ENCODE measurements at places on chromosomes 3 and 15. TPM values are rescaled to one million over a fixed set of nuclear protein-coding genes. Genes with fewer than 3 reads are reported as not detected.

GRCh38 chr15:26866298-26867199 is at the start of gene GABRA5:
GABRA5 (plus strand) TSS chr15:26867062; CDS start chr15:26869249, 2,187 bp downstream.
- no peak for DNase-seq

DNA sequence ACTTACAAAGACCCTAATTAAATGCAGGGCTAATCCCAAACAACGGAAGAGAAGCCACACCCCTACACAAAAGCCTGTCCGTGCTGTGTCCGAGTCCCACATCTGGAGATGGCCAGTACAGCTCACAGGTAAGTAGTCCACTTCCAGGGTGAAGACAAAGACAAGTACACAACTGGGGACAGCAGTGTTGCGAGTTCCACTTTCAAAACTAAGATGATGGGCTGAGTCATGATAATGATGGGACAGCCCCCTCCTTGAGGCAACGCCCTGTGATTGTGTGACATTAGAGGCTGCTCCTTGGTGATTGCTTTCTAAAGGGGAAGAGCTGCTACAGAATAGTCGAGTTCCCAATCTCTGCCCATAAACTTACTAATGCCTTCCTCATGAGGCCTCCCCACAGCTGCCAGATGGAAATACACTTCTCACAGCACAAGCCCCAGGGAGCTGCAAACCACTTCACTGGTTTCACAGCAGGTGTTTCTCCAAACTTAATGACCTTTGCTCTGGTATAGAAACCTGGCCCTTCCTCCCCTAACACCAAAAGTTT is 27.6 kb downstream of the RFT1 start:
- DNase-seq: no peak

DNA sequence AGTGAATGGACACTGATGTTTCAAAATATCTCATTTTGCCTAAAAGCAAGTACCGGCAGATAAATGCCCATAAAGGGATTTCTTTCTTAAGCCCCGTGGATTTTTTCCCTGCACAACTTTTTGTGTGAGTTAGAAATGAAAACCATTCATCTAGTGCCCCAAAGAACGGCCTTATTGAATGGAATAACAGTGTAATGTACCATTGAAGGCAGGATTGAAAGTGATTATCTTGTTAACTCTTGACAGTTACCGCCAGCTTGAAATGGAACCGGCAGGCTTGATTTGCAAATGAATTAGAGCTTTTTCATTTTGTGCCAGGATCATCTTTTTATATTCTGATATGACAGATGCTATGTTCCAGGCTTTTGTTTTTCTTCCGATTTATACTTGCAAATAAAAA is 162.2 kb downstream of the RSRC1 start:
- no peak for DNase-seq

GRCh38 chr15:29784413-29784812 is 37.9 kb downstream of the TJP1 start:
- no peak for DNase-seq

DNA sequence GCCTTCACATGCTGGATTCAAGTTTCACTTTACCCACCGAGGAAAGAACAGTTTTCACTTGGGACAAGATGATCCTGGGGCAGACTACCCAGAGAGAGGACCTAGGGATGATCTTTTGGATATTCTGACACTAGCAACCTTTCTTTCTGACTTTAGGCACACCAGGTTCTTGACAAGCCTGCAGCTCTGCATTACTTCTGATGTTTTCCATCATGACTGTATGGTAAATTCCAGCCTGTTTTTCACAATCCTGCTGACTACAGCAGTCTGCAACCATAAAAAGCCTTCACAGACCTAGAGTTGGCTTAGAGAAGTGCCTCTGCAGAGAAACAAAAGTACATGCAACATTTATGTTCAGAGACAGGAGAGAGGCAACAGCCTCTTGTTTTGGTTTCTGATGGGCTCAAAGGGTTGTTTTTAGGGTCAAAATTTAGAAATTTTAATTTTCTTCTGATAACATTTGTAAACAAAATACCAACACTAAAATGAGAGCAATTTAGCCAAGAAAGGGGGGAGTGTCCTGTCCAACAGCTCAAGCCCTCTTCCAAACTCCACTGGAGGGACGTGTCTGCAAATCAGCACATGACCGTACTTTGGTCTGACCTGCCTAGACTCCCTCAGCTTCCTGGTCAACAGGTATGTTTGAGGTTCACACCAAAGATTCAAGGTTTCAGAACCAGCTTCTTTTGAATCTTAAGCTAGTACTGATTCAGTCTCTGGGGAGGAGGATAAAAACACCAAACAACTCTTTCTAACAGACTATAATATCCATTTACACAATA is 799 bp downstream of the ABI3BP start:
- DNase-seq: peak; percentile 14

DNA sequence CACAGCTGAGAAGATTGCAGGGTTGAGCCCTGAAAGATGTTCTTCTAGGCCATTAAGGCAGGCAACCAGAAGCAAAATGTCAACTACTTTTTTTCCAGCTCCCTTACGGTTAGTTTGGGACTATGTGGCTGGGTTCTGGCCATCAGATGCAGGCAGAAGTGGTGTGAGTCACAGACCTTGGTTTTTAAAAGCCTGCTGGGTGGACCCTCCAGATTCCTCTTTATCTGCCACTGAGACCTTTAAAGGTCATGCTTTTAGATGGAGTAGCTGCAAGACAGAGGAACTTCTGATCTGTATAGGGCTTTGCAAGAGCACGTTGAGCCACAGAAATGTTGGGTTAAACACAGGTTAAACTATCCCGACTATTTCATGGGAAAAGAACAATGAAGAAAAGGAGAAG is 102.9 kb downstream of the CHST2 start:
- no peak for DNase-seq

DNA sequence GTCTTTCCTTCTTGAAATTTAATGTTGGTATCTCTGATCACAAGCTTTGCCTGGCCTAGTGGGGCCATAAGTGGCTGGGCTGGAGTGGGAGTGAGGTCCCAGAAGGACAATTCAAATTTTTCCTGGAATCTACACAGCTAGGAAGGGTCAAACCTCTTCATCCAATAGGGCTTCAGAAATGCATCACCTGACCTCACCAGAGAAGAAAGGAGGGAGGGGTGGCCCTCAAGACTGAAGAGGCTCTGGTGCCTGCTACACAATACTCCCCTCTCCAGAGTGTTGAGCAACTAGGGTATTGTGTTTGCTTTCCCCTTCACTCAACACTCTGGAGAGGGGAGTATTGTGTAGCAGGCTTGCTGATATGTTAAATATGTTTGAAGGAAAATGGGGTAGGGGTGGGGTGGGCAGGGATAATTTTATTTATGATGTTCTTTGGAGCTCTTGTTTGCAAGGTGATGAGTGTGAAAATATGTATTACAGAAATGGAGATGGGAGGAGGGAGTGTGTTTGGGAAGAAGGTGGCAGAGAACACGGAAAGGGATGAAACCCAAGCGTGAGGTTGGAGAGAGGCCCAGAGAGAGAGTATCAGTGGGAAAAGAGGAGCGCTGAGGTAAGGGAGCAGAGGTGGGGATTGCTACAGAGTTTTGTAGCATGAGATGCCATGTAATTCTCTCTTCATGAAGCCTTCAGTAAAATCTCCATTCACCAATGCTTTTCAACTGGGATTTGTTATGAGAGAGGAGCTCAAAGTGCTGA is 5.7 kb upstream of the KLHL24 start:
- peak; percentile 19 for DNase-seq

DNA sequence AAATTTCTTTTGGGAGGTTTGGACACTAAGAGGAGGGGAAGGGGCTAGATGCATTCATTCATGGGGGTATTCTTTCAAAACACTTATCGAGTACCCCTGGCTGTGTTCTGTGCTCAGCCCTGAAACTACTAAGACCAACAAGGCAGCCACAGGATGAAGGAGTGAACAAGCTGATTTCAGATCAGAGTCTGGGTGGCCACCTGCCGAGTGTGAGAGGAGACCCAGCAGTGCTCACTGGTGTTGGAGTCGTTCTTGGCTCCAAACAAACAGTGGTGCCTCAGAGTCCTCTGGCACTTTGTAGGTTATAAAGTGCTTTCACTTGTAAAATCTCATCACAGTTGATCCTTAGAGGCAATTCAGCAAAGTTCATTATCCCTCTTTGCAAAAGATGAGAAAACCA is 48.8 kb upstream of the CMTM8 start:
- no peak for DNase-seq

DNA sequence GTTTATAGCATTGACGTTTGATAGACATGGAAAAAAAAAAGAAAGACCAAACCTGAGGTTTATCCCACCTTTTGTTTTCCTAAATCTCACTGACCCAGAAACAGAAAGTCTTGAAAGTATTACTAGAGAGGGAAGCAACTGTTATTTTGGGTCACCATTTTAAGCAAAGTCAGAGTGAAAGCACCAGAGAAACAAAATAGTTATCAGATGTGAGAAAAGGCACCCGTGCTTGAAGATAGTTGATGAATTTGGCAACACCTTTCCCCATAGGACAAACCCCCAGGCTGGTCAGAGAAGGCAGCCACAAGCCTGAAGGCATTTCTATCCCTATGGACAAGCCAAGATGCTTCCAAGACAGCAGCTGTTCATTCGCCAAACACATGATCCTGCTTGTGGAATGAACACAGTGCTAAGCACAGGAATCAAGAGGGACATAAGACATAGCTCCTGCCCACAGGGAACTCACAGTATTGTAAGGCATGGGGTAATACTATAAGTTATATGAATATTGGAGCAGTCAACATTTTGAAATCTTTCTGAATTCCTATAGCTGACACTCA is 170.9 kb downstream of the ERC2 start:
- no peak for DNase-seq

DNA sequence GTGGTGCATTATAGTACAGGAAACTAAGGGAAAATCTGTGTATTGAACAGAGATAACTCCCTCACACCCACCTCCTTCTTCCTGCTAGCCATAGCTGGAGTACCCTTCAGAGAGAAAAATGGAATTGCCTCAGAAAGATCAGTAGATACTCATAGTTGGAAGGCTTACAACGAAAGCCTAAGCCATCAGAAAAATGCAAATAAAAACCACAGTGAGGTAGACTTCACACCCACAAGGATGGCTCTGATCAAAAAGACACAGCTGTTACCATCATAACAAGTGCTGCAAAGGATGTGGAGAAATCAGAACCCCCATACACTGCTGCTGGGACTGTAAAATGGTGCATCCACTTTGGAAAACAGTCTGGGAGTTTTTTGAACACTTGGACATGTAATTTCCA is 7.4 kb upstream of the DLG1 start:
- no peak for DNase-seq

DNA sequence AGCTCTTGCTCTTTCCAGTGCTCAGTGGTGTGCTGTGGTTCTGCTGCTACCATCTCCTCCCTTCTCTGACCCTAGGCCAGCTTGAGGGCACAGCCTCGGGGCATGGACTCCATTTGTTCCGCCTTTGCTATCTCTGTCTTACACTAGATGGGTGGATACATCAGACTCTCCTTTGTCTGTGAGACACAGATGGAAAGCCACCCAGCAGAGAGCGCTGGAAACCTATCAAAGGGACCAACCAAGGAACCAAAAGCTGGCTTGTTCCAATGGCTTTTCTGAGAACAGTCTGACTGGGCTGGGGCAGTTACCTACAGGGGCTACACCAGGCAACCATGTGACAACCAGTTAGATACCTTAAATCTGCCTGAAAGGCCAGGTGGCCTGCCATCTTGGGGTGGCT is 63.8 kb downstream of the NPTN start:
- DNase-seq: no peak

DNA sequence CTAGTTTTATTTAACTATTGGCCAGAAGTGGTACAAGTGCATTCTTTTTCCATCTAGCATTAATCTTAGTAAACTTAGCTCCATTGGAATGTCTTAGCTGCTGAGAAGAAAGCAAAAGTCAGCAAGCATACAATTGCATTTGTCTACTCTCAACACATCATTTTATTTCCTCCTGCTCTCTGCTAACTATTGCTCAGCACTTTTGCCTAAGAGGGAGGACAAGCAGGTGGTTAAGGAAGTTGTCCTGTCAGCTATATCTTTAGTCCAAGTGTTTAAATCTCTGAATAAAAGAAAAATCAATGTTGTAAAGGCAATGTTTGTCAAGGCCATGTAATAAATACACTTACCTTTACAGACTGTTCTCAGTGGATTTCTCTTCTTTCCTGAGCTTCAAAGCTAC is 51.0 kb downstream of the FHIT start:
- DNase-seq: no peak

- DNase-seq: peak; percentile 72
Measured at GRCh38 chr3:126540342-126540849, 16.4 kb downstream of the CHST13 start.

- DNase-seq: no peak
Measured at GRCh38 chr15:38531509-38531908, 33.1 kb downstream of the RASGRP1 start.

DNA sequence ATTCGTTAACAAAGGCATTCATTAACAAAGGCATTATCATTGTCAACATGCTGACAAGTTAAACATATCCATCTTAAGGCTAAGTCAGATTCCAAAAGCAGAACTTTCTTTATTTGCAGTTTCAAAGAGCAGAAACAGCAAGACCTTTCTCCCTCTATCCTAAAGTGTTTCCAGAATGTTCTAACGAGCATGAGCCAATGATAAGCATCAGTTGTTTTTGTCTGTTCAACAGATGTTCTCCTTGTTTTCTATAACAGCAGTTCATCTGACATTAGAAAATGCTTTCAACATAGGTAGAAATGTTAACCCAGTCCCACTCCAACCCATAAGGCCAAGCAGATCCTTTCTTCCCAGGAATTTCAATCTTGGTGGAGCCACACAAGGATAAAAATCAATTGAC is 77.6 kb upstream of the POMGNT2 start:
- no peak for DNase-seq

DNA sequence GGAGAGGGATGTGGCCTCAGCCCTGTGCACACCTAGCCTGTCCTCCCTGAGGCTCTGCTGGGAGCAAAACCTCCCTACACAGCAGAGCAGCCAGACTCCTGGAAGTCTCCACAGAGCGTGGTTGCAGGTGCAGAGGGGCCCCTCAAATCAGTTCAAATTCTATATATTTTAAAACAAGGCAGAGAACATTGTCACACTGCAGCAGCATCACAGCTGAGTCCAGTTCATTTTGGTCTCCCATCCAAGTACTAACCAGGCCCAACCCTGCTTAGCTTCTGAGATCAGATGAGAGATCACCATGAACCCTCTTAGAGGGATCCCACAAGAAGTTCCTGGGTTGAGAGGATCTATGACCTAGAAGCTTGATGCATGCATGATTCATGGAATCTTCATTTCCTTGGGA is 331.0 kb upstream of the RGMA start:
- DNase-seq: no peak

- DNase-seq: no peak
Measured at GRCh38 chr3:171251835-171252234, 208.4 kb downstream of the TNIK start.

GRCh38 chr15:39680868-39681267 is 100.0 kb downstream of the THBS1 start:
- DNase-seq: no peak

GRCh38 chr3:106813742-106814141 is 563.5 kb upstream of the CCDC54 start:
- no peak for DNase-seq

Gene DOCK3
- total RNA-seq: 15.2 TPM

Gene QRICH1
- total RNA-seq: 84.8 TPM

Gene SI
- total RNA-seq: not detected

Gene TLR9
- 0.30 TPM for total RNA-seq

Gene SNX22
- total RNA-seq: 0.33 TPM

Gene ZNF860
- 2.6 TPM for total RNA-seq

Gene PPP1R14D
- 0.55 TPM for total RNA-seq

Gene RAB7A
- total RNA-seq: 197 TPM

Gene CLDN16
- 0.20 TPM for total RNA-seq
